ENCODE measurements at places on chromosomes 3 and 15.

GRCh38 chr3:149784064-149784704, 8.2 kb downstream of the ANKUB1 start:
- no peak for DNase-seq

DNA sequence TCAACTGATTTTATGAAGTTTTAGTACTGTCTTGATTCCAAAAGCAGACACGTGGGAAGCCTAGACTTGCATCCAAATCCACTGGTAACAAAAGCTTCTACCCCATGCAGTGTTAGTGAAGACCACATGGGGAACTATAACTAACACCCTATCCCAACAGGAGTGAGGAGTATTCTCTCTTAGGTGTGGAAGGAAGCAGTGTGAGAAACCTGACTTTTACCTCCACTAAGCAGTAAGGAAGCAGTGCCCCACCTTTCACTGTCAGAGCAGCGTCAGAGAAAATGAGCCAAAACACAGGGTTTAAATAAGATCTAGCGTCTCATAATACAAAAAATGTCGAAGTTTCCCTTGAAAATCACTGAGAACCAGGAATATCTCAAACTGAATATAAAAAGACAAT, 60.5 kb downstream of the DLG1 start:
- no peak for DNase-seq

DNA sequence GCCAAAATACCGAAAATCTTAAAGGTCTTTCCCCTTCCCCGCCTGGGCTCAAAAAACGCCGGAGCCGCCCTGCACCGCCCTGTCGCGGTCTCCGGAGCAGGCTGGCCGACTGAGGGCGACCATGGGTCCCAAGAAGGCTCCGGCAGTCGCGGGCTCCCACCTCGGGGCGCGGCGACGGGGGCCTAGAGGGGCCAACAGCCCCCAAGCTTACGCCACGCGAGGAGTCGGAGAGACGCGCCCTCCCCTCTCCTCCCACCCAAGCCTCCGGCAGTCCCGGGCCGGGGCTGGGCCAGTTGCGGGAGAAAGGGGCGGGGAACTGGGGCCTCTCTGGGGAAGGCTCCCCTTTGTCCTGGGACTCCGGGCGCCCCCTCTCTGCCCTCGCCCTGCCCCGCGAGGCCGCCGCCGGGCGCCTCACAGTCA, 69.2 kb downstream of the GOLGA8B start:
- no peak for DNase-seq

DNA sequence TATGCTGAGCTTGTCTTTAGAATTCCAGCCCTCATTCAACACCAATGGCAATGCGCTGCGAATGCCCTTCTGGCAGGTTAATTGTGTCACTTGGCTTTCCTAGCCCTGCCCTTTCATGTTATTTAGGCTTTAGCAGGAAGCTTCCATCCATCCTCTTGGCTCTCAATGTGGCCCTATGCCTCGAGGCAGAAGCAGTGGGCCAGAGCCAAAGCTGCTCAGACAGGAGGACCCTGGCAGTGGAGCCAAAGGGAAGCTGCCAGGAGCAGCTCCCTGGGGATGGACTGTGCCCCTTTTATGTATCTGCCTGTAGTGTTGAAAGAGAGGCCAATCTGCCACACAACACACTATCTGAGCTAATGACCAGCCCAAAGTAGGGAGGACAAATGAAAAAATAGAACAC, 376.4 kb downstream of the CTNNB1 start:
- DNase-seq, result no peak
